ENCODE measurements at places on chromosomes 7 and 10.

DNA sequence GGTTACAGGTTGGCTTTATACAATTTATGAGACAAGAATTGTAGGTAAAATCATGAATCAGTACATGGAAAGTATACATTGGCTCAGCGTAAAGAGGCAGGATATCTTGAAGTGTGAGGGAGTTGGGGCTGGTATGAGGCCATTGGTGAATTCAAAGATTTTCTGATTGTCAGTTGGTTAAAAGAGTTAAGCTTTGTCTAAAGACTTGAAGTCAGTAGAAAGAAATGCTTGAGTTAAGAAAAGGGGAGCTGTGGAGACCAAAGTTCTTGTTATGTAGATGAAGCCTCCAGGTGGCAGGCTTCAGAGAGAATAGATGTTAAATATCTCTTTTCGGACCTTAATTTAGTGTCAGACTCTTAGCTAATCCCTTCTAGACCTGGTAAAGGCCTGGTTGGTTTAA lies 341.0 kb downstream of the GALNT17 start:
- DNase-seq, result no peak

DNA sequence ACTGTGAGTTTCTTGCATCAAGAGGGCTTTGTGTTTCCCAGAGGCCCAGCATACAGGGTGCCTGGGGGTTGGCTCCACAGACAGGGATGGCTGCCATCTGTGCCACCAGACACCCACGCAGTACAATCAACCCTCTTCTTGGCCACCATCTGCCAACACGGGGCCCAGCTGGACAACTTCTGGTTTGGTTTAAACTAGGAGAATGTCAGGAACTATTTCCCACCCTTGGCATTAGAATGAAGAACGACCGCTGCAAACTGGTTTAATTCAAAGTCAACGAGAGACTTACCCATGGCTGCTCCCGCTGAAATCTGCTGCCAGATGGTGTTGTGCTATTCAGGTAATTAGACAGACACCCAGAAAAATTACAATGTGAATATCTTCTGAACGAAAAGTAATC lies 27.8 kb downstream of the NMT2 start:
- no peak for DNase-seq

GRCh38 chr7:101015626-101016025 lies 4.3 kb upstream of the MUC17 start:
- DNase-seq, result no peak

DNA sequence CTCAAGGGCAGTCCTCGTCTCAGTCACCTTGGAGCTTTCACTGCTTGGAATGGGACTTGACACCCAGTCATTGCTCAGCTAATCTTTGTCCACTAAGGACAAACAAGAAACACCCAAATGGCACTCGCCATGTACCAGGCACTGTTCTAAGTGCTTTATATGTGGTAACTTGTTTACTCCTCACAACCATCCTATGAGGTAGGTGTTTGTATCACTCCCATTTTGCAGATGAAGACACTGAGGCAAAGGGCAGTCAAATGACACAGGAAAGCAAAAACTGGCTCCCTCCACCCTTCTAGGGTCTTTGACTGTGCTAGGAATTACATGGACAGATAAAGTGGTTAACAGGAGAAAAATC lies 24.7 kb downstream of the DNAJB12 start:
- DNase-seq, result no peak

GRCh38 chr10:72764151-72764550 lies 72.2 kb downstream of the MCU start:
- no peak for DNase-seq

DNA sequence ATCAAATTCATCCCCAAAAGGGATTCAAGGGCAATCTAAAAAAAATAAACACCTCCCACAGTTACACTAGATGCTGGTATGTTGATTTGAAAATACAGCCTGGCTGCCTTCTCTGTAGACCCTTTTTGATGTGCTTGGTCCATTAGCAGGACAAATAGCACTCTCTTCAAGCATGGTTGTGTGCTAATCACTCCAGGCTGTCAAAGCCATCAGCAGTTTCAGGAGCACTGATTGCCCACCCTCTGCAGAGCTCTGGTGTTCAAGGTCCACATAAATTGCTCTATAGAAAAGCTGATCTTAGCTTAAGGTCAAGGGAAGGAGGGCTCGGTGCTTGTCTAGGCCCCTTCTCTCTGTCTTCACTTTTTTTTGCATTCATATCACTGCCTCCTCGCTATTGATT lies 35.4 kb downstream of the PRR15 start:
- DNase-seq, result no peak

DNA sequence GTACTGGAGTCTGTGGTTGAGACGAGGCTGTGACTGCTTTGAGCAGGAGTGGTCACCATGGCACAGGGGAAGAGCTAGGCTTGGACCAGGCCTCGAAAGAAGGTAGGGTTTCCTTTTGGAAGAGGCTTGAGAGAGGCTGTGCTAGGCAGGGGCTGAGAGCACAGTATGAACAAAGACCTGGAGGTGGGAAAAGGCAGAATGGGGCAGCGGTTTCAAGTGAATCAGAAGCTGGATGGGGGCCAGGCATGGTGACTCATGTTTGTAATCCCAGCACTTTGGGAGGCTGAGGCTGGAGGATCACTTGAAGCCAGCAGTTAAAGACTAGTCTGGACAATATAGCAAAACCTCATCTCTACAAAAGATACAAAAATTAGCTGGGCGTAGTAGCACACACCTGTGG lies 65.9 kb downstream of the CLIP2 start:
- no peak for DNase-seq

All from endodermal cell (in vitro differentiated cells).